ENCODE measurements at places on chromosomes 7 and 10. TPM values are rescaled to one million over a fixed set of nuclear protein-coding genes. Genes with fewer than 3 reads are reported as not detected.

The DBF4 gene
- 16.8 TPM for polyA plus RNA-seq

DNA sequence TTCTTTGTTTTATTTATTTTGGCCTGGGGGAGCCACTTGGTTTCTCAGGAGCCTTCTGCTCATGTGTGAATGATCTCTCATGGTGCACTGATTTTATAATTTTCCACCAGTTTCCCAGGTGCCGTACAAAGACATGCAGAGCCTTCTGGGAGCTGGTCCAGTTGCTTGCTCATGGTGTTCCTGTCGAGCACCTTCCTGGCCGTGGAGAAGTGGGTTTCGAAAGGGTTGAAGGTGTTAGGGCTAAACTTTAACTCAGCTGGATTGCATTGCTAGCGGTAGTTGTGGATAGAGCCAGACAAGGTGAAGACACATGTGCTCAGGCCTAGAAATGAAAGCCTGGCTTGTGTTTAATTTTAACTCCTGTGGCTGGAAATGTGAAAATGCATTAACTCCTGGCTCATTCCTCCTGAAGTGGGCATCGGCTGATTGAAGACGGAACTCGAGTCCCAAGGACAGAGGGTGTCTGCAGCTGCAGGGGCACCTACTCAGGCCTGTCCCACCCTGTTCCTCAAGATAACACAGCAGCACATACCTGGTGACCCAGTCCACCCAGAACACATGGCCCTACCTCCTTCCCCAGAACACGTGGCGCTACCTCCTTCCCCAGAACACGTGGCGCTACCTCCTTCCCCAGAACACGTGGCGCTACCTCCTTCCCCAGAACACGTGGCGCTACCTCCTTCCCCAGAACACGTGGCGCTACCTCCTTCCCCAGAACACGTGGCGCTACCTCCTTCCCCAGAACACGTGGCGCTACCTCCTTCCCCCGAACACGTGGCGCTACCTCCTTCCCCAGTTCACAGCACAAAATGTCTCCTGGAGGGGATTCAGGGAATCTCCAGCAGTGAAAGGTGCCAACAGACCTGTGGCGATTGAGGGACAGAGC lies 133.2 kb downstream of the WDR37 start:
- DNase-seq: no peak

The SLC13A1 gene
- polyA plus RNA-seq: 28.3 TPM

DNA sequence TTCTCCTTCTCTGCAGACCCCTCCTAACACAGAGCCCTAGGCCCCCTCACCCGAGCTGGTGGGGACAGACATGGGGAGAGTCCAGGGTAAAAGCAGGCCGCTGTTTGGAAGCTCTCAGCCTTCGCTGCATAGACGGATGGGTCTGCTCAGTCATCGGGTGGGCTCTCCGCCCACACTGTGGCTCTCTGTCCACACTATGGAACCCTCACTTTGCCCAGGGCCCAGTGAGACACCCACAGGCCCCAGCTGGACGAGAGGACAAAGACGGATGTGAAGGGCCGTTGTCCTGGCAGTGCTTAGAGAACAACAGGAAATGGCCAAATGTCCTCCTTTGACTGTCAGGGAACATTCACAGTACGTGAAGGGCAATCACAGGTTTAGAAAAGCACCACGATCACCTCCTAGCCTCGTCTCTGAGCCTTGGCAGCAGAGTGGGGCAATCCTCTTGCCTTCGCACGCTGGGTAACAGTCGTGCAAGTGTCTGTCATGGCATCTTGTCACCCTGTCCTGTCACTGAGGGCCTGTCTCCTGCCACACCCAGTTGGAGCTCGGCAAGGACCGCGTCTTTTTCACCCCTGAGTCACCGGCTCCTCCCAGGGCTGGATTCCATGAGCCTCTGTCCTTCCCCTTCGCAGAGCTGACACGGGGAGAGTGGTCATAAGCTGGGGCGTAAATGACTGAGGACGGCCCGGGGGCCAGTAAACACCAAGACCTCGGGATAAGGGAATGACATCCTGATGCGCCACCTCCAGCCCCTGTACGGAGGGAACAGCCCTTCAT lies 80.6 kb downstream of the PRKAG2 start:
- no peak for DNase-seq

The CLCN1 gene
- polyA plus RNA-seq: 0.09 TPM
